ENCODE measurements at places on chromosomes 4 and X.

- no peak for DNase-seq
These were observed 4.2 kb upstream of the DUSP9 start for GRCh38 chrX:153642655-153643430.

GRCh38 chr4:184885602-184886001 lies 59.8 kb upstream of the ACSL1 start:
- no peak for DNase-seq

DNA sequence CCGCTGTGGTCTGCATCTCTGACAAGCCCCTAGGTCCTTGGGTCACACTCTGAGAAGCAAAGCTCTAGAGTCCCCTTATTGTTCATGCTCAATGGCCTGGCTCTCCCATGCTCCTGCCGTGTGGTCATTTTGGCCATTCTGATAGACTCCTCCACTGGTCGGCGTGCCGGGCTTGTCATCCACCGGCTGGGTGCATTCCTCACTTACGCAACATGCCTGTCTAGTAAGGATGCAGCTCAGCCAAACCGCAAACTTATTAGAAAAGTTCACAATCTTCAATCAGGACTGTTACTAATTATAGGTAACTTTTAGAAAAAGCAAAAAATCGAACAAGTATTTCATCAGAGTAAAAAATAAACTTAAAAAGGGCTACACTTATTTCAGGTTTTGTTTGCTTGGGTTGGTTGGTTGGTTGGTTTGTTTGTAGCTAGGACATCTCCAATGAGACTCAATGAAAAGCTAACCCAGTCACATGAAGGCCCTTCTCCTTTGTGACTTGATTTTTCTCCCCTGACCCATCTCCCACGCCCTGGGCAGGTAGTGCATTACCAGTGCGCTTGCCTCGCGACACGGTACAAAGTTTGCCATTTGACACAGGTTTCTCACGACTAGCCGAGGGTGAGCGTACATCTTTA lies 41.0 kb downstream of the IRF2 start:
- DNase-seq = no peak

GRCh38 chr4:74016068-74016467 lies 17.6 kb upstream of the CXCL5 start:
- no peak for DNase-seq

DNA sequence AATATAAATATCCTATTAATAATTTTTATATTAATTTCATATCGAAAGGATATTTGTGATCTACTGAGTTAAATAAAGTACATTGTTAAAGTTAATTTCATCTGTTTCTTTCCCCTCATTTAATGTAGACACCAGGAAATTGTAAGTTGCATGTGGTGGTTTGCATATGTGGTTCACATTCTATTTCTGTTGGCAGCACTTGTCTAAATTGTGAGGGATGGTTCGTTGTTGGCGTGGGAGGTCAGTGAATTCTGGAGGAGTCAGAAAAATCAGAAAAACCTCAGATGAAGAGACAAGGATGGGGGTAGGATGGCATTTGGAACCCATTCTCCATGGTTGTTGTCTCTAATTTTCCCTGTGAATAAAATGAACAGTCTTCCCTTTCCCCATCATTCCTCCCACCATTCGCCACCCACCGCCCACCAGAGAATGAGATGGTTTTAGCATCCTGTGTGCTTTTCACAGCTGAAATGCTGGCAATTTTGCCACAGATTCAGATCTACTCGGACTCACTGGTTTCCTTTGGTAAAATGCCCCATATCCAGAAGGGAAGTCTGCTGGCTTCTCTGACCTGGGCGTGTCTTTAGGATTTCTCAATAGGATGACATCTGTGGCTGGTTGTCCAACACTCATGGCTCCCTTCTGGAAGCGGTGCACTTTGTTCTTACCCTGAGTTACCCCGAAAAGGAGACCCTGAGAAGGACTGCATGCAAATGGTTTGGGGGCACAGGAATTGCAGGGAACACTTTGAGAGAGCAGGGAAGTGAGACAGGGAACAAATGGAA lies 52.3 kb downstream of the LGI2 start:
- DNase-seq = no peak

DNA sequence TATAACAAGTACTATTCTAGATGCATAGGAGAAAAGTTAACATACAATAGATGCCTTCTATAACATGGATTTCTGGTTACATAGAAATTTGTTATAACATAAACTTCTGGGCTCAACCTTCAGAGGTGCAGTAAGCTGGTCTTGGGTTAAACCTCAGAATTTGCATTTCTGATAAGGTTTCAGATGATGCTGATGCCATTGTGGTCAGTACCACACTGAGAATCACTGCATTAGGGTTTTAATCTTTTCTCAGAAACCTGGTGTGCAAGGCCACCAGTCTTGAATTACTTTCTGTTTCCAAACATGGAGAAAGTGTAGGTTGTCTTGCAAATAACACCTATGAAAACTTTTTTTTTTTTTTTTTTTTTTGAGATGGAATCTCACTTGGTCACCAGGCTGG lies 146.2 kb downstream of the SPOCK3 start:
- no peak for DNase-seq
